Epithelial cell of alveolus of lung (primary cell): ENCODE measurements at places on chromosomes 5 and 9. TPM values are rescaled to one million over a fixed set of nuclear protein-coding genes. Genes with fewer than 3 reads are reported as not detected.

GMCL2 gene
- not detected in 2 replicates for total RNA-seq

NTRK2 gene
- total RNA-seq, result not detected in 2 replicates

MELK gene
- 18.0 and 35.9 TPM in 2 replicates for total RNA-seq

DBN1 gene
- total RNA-seq, result 125 and 211 TPM in 2 replicates

MYOZ3 gene
- total RNA-seq, result 0.26 and 0.40 TPM in 2 replicates

UBAC1 gene
- total RNA-seq, result 32.8 and 39.0 TPM in 2 replicates

LMX1B gene
- not detected in 2 replicates for total RNA-seq

CLIC3 gene
- total RNA-seq, result 3.1 and 6.2 TPM in 2 replicates

F2RL2 gene
- 0.56 and 4.5 TPM in 2 replicates for total RNA-seq

ENTREP1 gene
- not detected in 2 replicates for total RNA-seq

TXNDC8 gene
- not detected in 2 replicates for total RNA-seq
